ENCODE measurements at places on chromosomes 4 and X. TPM values are rescaled to one million over a fixed set of nuclear protein-coding genes. Genes with fewer than 3 reads are reported as not detected.
A peak's percentile ranks its signal among the peaks of the same experiment; 100 is the strongest.

DNA sequence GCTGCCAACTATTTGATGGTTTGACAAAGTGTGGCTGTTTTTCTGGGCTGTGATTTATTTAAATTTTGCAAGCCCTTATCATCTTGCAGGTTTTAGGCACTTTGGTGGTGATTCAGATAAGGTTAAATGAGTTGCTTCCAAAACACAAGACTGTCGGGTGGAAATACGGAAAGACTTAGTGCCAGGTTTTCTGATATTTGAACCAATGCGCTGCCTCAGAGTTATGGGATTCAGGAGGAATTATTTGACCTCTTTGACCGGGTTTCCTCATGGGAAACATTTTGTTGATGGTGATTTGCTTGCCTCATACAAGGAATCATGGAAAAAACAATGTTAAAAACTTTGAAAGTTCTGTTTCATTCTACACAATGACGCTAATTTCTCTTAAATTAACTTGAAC, 136.1 kb upstream of the MAP9 start:
- no peak for DNase-seq
- H3K27me3 ChIP-seq, result peaks cover 5% of the 10 kb centered on the region
- no peak overlapping the region for H3K4me3 ChIP-seq
- no peaks in the 10 kb centered on the region for H3K4me1 ChIP-seq
- no peaks in the 10 kb centered on the region for H3K36me3 ChIP-seq

DNA sequence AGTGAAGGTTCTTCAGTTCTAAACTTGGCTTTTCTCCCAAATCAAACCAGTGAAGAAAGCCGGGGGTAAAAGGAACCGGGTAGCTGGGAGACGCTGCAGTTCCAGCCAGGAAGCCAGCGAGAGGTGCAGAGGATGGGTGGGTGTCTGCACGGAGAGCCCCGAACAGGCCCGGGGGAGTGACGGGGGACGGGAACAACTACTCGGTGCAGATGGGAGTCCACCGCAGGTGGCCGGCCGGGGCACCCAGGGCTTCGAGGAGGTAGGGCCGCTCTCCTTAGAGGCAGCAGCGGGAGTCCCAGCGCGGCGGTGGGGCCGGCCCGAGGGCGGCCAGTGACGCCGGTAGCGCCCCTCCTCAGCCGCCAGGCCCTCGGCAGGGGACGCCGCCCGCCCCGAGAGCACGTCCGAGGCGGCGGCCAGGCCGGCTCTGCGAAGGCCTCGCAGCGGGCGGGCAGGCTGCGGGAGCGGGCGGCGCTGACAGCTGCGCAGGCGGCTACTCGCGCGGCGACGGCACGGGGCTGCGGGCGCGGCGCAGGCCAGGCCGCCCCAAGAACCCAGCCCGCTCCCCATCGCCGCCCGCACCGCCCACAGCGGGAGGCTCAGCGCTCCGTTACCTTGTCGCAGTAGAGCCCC, 449 bp downstream of the FBXL5 start:
- DNase-seq, result no peak
- peak overlapping the region; percentile 96 for H3K27ac ChIP-seq
- no peaks in the 10 kb centered on the region for H3K27me3 ChIP-seq
- no peaks in the 10 kb centered on the region for H3K36me3 ChIP-seq
- peak overlapping the region; percentile 99 for H3K4me3 ChIP-seq
- peaks cover 61% of the 10 kb centered on the region for H3K4me1 ChIP-seq

- H3K27ac ChIP-seq, result no peak overlapping the region
- DNase-seq, result no peak
- no peaks in the 10 kb centered on the region for H3K36me3 ChIP-seq
Observed at GRCh38 chr4:20456407-20456806, 204.7 kb downstream of the SLIT2 start.

DNA sequence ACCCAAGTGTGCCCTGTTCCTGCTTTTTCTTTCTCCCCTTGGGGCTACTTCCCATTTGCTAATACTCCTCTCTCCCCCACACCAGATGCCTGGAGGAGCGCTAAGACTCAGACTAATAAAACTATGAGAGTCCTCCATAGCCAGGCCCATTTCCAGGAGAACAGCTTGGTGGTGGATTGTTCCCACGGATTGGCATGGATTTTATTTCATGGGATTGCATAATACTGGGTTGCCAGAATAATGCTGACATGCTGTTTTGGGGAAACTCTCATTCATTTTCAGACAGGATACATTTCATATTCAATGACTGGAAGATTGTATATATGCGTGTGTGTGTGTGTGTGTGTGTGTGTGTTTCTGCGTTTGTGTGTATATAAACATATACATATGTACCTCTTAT, 447.5 kb upstream of the PITX2 start:
- DNase-seq, result no peak
- no peak overlapping the region for H3K27ac ChIP-seq
- H3K4me3 ChIP-seq, result no peak overlapping the region
- H3K36me3 ChIP-seq, result no peaks in the 10 kb centered on the region

DNA sequence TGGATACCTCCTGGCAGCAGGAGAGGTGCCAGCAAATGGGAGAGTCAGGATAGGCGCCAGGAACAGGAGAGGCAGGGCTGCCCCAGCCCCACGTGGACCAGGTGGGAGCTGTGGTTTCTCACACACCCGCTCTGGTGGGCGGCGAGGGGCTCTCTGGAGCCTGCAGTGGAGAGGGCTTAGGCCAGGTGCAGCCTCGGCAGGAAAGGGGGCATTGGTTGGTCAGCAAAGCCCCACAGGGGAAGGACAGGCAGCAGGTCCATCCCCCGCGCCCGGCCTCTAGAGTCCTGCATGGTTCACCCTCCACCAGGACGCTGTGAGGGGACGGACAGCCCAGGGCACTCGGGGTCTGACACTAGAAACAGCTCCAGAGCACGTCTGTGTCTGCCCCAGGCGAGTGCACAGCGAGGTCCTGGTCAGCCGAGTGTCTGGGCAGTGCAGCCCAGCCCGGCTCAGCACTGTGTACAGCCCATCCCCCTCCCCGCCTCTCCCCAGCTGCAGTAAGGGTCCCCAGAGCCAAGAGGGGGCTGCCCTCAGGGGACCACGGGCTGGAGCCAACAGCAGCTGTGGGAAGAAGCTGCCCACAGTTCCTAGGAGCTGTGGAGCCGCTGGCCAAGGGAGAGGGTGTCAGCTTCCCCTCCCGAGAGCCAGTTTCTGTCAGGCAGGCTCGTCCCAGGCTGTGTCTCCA, 8.2 kb downstream of the ATP5ME start:
- H3K36me3 ChIP-seq, result peaks cover 8% of the 10 kb centered on the region
- H3K4me3 ChIP-seq, result no peak overlapping the region
- DNase-seq, result no peak

The SPARCL1 gene
- total RNA-seq, result not detected

The PAGE2 gene
- total RNA-seq, result not detected

GRCh38 chr4:19455196-19455595, 796.5 kb upstream of the SLIT2 start:
- DNase-seq, result no peak

DNA sequence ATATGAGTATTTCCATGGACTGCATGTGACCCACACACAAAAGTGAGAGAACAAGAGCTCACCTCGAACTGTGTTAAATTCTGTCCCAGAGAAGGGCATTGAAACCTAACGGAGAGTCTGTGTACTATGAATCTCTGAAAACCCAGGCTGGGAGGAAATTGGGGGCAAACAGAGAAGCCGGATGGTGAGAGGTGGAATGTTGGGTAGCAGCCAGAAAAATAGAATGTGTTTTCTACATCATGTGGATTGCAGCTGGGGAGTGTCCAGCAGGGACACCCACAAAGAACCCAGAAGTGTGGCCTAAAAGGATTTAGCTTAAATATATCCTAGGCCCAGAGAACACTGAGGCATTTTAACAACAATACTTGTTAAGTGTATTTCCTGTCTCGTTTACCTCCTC, 38.6 kb downstream of the MND1 start:
- H3K4me1 ChIP-seq, result no peaks in the 10 kb centered on the region
- peaks cover 8% of the 10 kb centered on the region for H3K36me3 ChIP-seq
- no peaks in the 10 kb centered on the region for H3K27me3 ChIP-seq
- H3K27ac ChIP-seq, result no peak overlapping the region

The TMEM175 gene
- 16.2 TPM for total RNA-seq

GRCh38 chrX:135328421-135329005, 19.2 kb downstream of the ETDC start:
- no peak overlapping the region for H3K27ac ChIP-seq
- H3K4me1 ChIP-seq, result peaks cover 8% of the 10 kb centered on the region
- H3K4me3 ChIP-seq, result no peak overlapping the region
- peaks cover 42% of the 10 kb centered on the region for H3K36me3 ChIP-seq

The EPHA5 gene
- not detected for total RNA-seq

- no peak for DNase-seq
- peak overlapping the region; percentile 95 for H3K4me3 ChIP-seq
- peak overlapping the region; percentile 97 for H3K27ac ChIP-seq
- H3K27me3 ChIP-seq, result no peaks in the 10 kb centered on the region
Observed at GRCh38 chr4:89305712-89306437, 1.7 kb downstream of the GPRIN3 start.

- DNase-seq, result no peak
- no peak overlapping the region for H3K27ac ChIP-seq
- no peaks in the 10 kb centered on the region for H3K36me3 ChIP-seq
- H3K4me3 ChIP-seq, result no peak overlapping the region
Observed at GRCh38 chr4:12933760-12934221, 550.3 kb downstream of the RAB28 start.

- H3K4me3 ChIP-seq, result no peak overlapping the region
- no peaks in the 10 kb centered on the region for H3K27me3 ChIP-seq
- H3K27ac ChIP-seq, result no peak overlapping the region
- peaks cover 79% of the 10 kb centered on the region for H3K4me1 ChIP-seq
- DNase-seq, result no peak
Observed at GRCh38 chr4:112280386-112281056, 5.2 kb downstream of the TIFA start.

DNA sequence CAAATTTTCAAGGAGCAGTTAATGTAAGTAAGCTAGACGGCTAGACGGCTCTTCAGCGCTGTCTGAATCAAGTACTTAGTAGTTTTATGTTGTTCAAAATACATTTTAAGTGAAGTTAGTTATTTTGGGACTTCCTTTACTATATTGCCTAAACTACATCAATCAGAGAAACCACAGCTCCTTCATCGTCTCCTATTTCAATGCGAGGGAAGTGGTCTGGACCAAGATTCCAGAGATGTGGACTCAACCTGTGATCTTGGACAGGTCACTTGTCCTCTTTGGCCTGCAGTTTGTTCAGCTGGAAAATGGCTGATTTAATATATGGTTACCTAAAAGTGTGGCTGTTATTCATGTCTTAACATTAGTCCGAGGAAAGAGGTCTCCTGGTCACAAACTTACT, 10.6 kb downstream of the ING2 start:
- H3K4me1 ChIP-seq, result no peaks in the 10 kb centered on the region
- no peak overlapping the region for H3K27ac ChIP-seq
- H3K4me3 ChIP-seq, result no peak overlapping the region

DNA sequence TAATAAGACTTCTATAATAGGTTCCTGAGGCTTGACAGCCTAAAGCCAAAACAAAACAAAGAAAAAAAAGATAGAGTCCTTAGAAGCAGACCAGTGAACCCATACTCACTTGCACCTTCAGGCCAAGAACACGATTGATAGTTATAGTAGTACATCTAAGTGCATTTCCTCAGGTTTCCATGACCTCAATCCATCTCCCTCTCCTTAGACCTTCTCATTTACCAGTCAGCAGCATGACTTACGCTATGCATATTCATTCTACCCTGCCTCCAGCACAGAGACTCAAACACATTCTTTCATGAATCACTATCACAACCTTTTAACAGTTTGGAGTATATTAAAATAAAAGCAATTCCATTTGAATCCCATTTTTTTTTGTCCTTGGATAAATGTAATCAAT, 855.6 kb downstream of the CCSER1 start:
- H3K27ac ChIP-seq, result no peak overlapping the region
- H3K36me3 ChIP-seq, result no peaks in the 10 kb centered on the region
- no peak overlapping the region for H3K4me3 ChIP-seq

The GABRA4 gene
- not detected for total RNA-seq

GRCh38 chr4:61864286-61864685, 664.2 kb downstream of the ADGRL3 start:
- H3K27ac ChIP-seq, result no peak overlapping the region
- no peak overlapping the region for H3K4me3 ChIP-seq
- no peak for DNase-seq
- no peaks in the 10 kb centered on the region for H3K27me3 ChIP-seq
- H3K36me3 ChIP-seq, result no peaks in the 10 kb centered on the region

GRCh38 chrX:13786048-13786447, 30.8 kb downstream of the GPM6B start:
- H3K4me3 ChIP-seq, result no peak overlapping the region
- DNase-seq, result no peak
- no peak overlapping the region for H3K27ac ChIP-seq
- H3K4me1 ChIP-seq, result no peaks in the 10 kb centered on the region

DNA sequence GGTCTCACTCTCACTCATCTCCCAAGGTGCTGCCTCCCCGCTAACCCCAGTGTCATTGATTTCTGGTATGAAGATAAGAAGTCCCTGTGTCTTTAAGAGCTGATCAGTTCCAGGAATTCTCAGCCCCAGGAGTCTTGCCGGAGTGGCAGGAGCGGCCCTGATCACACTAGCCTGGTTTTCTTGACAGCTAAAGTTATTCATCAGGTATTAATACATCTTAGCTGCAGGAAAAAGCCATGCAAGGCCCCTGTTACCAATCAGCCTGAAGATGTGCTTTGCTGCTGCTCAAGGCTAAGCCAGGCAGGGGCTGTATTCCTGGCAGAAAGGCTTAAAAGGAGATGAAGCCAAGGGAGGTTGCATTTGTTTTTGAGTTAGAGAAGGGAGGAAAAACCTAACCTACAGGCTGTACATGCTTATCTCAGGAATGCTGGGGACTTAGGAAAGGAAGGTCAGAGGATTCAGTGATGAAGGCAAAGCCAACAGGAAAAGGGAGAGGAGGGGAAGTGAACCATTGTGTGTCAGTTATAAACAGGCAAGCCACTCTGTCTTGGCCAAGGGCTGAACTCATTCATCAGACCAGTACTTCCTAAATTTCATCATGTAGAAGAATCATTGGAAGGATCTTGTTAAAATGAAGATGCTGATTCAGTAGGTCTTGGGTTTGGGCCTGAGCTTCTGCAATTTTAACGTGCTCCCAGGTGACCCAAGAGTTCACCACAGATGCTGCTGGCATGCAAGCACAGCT, 8.6 kb downstream of the SRPX start:
- DNase-seq, result no peak
- H3K4me1 ChIP-seq, result no peaks in the 10 kb centered on the region
- H3K4me3 ChIP-seq, result no peak overlapping the region
- no peaks in the 10 kb centered on the region for H3K36me3 ChIP-seq

DNA sequence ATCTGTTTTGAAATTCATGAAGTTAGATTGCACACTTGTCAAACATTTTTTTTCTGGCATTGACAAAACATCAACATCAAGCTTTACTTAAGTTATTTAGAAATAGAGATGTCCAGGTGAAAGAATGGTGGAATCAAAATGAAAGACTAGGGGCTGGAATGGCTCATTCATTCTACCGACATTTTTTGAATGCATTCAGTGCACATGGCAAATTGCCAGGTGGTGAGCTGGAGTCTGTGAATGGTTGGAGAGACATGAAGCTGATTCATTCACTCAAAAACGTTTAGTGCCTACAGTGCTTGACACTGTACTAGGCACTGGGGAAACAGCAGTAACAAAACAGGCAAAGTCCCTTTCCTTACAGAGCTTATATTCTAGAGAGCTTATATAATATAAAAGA, 292.4 kb downstream of the PPP1R2C start:
- no peak overlapping the region for H3K27ac ChIP-seq
- DNase-seq, result no peak
- H3K27me3 ChIP-seq, result peaks cover 2% of the 10 kb centered on the region
- no peaks in the 10 kb centered on the region for H3K36me3 ChIP-seq
- H3K4me3 ChIP-seq, result no peak overlapping the region

- no peak overlapping the region for H3K27ac ChIP-seq
- no peaks in the 10 kb centered on the region for H3K27me3 ChIP-seq
- H3K4me3 ChIP-seq, result no peak overlapping the region
- H3K4me1 ChIP-seq, result no peaks in the 10 kb centered on the region
- no peak for DNase-seq
Observed at GRCh38 chr4:149795256-149795655, 20.4 kb downstream of the IQCM start.

The MBNL3 gene
- total RNA-seq, result 8.9 TPM
